ENCODE measurements at places on chromosomes 12 and 14.

GRCh38 chr14:30771595-30771994, 102.8 kb upstream of the COCH start:
- DNase-seq: no peak

- DNase-seq: no peak
These were observed 54.9 kb upstream of the GPR68 start for GRCh38 chr14:91299121-91300115.

DNA sequence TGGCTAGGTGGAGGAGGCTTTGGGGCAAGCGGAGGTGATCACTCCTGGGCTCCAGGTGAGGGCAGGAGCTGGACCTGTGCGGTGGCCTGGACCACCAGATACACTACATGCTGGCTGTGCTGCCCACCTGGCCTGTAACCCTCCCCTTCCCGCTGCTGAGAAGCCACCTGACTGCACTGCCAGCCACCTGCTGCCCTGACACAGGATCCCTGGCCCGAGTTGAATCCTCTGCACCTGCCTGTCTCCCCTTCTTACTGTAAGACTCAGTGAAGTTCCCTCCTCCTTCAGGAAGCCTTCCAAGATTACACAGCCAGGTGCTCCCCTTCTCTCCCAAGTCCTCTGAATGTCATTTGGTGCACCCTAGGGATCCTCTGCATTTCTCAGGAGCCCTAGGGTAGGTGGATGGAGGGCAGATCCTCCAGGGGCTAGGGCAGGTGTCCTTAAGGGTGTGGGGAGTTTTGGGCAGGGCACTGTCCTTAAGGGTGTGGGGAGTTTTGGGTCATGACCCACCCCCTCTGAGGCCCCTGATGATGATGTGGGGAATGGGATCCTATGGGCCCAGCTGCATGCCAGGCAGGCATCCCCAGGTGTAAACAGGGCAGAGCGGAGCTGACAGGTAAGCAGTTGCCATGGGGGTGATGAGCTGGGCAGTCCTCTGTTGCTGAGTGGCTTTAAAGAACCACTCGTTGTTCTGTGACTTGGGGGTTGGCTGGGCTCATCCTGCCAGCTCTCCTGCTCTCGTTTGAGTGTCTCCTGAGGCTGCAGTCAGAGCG, 6.7 kb upstream of the MTA1 start:
- DNase-seq: no peak

- DNase-seq: no peak
These were observed 38.0 kb downstream of the IQSEC3 start for GRCh38 chr12:104551-105081.

DNA sequence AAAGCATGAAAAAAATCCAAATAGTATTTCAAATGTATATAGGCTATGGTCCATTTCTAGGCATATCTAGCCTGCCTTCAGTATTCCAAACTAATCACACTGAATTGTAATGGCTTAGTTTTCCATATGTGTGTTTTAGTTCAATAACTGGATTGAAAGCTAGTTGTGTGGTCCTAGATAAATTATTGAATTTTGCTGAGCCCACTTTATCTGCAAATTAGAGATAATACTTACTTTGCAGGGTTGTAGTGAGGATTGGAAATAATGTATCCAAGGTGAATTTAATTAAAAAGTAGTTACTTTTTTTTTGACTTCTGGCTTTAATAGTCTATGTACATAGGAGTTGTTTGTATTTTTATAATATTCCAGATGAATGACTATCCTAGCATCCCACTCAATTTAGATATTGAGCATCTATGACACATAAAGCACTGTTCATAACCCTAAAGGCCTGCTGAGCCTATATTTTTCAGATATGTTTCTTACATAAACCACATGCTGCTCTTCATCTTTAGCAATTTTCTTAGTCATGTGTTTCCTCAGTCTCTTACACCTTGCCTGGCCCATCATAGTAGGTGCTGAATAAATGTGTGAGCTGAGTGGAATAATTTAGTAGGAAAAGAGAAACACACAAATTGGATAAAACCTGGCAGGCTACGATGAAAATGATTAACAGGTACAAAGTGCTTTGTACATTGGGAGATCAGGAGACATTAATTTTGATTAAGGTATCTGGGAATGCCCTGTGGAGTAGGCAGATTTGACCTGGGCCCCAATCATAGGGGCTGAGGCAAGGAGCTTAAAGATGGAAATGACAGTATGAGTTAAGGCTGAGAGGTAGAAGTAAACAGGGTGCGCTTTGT, 1.1 kb upstream of the ATP23 start:
- no peak for DNase-seq

DNA sequence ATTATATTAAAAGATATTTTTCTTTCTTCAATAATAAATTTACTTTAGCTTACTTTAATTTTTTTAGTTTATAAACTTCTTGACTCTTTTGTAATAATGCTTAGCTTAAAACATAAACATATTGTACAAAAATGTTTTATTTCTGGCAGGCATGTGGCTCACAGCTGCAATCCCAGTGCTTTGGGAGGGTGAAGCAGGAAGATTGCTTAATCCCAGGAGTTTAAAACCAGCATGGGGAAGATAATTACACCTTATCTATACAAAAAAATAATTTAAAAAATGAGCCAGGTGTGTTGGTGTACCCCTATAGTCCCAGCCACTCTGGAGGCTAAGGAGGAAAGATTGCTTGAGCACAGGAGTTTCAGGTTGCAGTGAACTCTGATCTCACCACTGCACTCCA, 120.7 kb downstream of the GPHN start:
- no peak for DNase-seq

DNA sequence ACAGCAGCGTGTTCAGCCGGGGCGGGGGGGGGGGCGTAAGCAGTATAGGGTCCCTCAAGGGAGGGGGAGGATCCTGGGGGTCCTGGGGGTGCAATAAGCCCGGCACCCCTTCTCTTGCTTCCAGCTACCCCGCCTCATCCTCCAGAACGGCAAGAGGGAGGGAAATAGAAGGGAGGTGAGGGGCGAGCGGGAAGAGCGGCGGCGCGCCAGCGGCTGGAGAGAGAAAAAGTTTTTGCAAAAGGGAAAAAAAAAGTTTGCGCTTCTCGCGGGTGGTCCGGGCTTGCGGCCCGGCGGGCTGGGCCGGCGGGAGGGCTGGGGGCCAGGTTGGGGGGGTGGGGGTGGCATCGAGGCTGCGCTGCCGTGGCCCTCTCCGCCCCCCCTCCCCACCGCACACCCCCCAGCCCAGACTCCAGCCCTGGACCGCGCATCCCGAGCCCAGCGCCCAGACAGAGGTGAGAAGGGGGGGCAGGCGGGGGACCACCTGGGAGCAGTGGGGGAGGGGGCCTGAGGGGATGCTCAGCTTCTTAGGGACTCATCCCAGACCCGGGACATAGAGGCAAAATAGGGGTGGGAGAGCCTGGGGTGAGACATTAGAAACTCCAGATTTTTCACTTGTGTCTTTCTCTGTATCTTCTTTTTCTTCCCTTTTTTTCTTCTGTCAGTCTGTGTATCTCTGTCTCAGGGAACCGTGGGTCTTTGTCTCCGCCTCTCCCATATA, at the start of gene GLI1:
Gene GLI1 (plus strand): TSS at position 36 of the 718 bp plus-strand sequence. CDS start 3,907 bp downstream, outside the sequence.
- DNase-seq: no peak

GRCh38 chr12:13503094-13503835, 306.7 kb downstream of the EMP1 start:
- DNase-seq: no peak

- no peak for DNase-seq
These were observed 7.9 kb downstream of the IGF1 start for GRCh38 chr12:102472496-102472895.

- no peak for DNase-seq
These were observed 37.1 kb upstream of the PLXNC1 start for GRCh38 chr12:94111302-94111701.

GRCh38 chr14:21680072-21680471, 6.5 kb upstream of the OR4E1 start:
- no peak for DNase-seq

DNA sequence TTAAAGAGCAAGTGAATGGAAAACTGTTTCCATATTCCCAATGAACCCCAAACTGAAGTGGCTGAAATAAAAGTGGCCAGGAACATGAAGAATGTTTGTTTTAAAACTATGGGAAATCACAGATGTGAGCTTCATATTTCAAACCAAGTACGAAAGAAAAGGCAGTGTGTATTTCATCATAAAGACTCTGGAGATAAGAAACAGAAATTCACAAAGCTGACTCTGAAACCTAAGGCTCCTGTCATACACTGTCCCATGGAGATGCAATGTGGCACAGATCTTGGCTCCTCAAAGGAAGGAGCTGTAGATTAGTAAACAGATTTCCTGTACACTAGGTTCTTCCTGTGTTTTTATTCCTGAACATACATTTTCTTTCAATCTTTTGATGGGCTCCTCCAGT, 304.4 kb downstream of the MED13L start:
- no peak for DNase-seq

- DNase-seq: no peak
These were observed 305.7 kb upstream of the FLRT2 start for GRCh38 chr14:85224241-85224640.

DNA sequence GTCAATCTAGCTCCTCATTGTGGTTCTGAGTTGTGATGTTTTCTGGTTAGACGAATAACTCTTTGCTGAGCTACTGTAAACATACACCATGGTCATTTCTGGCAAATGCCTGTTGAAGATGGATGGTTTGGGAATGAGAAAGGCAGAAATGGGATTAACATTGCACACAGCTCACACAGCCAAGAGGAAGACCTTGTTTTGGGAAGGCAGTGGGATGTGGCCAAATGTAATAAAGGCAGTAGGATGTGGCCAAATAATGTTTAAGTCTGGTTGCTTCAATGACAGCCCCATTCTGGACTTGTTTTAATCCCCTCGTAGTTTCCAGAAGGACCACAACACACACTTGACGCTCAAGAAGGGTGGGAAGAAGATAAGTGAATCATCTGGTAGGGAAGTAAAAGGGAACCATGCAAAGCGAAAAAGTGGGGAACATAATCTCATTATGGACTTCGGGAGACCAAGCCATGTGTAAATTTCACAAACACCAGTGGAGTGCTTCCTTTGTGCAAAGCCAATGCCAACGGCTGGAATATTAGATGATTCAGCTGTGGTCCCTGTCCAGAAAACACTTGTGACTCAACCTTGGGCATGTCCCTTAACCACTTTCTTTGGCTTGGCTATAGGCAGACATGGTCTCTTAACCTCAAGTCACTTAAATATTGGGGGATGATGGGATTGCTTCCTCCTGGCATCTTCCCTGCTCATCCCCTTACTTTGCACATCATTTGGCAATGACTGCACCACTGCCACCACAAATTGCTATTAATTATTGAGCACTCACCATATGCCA, 284.4 kb upstream of the CRY1 start:
- no peak for DNase-seq

DNA sequence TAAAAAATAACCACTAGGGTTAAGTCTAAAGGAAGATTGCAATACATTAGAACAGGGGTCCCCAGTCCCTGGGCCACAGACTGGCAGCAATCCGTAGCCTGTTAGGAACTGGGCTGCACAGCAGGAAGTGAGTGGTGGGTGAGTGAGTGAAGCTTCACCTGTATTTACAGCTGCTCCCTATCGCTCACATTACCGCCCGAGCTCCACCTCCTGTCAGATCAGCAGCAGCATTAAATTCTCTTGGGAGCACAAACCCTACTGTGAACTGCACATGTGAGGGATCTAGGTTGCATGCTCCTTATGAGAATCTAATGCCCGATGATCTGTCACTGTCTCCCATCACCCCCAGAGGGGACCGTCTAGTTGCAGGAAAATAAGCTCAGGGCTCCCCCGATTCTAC, 15.5 kb downstream of the ADGRD1 start:
- no peak for DNase-seq

DNA sequence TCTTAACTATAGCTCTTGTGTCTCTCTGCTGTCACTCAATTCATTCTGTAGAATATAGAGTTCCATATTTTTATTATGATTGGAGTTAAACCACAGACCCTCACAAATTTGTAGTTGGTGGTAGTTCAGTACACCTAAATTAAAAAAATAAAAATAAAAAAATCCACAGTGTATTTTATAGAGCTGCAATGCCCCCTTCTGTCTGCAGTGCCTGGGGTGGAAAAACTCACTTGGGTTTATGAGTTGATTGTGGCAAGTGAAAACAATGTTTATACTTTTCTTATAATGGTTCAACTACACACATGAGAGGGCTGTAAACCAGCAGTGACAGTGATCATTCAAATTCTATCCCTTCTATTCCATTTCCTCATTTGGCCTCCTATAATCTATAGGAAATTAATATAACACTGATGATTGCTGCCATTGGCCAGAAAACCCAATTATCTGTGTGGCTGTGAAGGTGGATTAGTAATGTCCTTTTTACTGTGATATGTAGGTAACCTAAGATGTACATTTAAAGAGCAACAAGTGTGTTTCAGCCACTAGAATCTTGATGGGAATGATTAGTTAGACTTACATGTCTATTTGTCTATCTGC, 166.9 kb upstream of the LRIG3 start:
- no peak for DNase-seq

- DNase-seq: no peak
These were observed 47.6 kb upstream of the FERMT2 start for GRCh38 chr14:52998376-52999015.

DNA sequence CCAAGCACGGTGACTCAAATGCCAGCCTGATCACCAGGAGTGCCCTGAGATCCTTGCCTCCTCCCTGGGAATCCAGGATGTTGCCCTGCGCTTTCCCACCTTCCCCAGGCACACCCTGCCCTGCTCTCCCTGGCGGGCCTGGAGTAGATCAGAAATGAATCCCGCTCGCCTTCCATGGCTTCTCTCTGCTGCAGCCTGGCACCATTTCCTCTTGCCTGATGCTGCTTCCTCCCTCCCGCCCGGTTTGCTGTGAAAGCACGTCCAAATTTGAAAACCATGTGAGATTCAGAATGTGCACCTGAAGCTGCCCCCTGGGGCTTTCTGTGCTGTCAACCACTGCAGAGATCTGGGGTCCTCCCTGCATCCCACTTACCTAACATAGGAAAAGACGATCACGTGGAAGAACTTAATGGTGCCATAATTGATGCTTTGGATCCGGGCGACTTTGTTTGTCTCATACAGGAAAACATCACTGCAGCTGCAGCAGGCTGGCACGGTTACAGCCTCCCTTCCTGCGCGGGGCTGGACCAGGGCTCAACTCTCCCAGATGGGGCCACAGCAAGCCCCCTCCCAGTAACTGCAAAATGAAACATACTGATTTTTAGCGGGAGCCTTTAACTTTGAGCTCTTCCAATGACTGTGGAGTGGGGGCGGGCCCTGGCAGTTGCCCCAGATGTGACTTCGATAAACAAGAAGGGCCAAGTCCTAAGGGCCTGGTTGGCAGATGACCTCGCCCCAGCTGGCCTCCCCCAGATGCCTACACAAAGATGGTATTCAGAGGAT, 24.9 kb upstream of the C12orf76 start:
- DNase-seq: peak; percentile 52

DNA sequence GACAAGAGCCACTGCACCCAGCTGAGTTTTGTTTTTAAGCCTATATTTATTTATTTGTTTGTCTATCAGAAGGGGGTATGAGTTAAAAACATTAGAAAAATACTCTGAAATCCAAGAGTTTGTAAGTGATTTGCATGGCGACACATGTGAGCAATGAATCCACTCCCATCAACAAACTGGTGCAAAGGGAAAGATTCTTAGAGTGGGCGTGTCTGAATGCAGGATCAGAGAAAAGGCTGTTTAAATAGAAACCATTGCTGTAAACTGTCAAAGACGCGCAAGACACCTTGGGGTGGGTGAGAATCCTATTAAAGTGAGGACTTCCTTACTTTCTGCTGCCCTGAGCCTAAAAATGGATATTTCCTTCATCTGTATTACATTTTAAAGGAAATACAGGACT, 51.9 kb downstream of the ZFYVE26 start:
- no peak for DNase-seq

Data from activated CD4-positive, alpha-beta T cell treated with anti-CD3 and anti-CD28 coated beads, Interleukin-2, amount 10 ng/mL, durations not matched to agents 7 days and 5 days (primary cell).